Cardiac muscle cell (in vitro differentiated cells and primary cell): ENCODE measurements at places on chromosomes 3 and 15. TPM values are rescaled to one million over a fixed set of nuclear protein-coding genes. Genes with fewer than 3 reads are reported as not detected.
A peak's percentile ranks its signal among the peaks of the same experiment; 100 is the strongest.

LRRIQ4 gene
- 0.15 TPM in 1 of 2 replicates, not detected in the other for total RNA-seq

DNA sequence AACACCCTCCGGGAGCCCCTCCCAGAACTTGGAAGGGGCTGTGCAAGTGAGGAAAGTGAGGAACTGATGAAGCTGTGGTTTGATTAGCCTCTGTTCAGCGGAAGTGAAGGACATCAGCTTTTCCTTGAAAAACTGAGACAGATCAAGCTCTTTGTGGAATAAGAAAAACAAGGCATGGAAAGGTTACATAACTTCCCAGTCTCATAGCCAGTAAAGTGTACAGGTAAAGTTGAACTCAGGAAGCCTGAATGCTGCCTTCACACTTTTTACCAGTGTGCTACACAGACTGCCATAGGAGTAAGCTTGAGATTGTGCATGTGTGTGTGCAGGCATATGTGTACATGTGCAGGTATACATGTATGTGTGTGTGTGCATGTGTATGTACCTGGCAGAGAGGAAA is 293.2 kb downstream of the FGF12 start:
- no peak overlapping the region for H3K4me3 ChIP-seq
- H3K36me3 ChIP-seq: no peaks in the 10 kb centered on the region
- H3K27ac ChIP-seq: no peak overlapping the region
- DNase-seq: no peak
- H3K4me1 ChIP-seq: no peaks in the 10 kb centered on the region

GRCh38 chr3:97430601-97431000 is 334.0 kb upstream of the ARL6 start:
- H3K36me3 ChIP-seq: no peaks in the 10 kb centered on the region
- H3K4me3 ChIP-seq: no peak overlapping the region
- no peaks in the 10 kb centered on the region for H3K27me3 ChIP-seq
- no peak overlapping the region for H3K27ac ChIP-seq

RHOV gene
- total RNA-seq: 0.35 and 1.2 TPM in 2 replicates

DNA sequence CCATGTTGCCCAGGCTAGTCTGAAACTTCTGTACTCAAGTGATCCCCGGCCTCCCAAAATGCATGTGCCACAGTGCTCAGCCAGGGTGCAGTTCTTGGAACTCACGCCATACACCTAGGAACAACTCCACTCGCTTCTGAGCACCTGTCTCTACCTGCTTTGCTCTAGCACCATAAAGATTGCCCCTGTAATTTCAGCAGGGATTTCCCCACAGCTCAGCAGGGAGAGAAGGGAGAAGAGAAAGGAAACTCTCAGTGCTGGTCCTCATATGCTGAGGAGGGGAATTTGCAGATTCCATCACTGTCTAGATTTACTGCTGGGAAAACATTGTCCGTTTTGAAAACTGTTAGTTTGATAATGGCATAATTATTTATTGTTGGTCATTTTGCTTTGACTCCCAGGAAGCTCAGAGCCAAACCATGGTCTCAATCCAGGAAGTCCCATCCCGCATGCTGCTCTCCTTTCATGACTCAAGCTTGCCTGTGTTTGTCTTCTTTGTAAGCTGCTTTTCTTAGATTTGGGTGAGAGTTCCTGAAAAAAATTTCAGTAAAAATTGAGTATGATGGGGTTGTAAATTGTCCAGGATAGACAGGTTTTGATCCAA is 24.2 kb downstream of the TRIM71 start:
- H3K27ac ChIP-seq: peak overlapping the region; percentile 45
- DNase-seq: no peak
- no peaks in the 10 kb centered on the region for H3K27me3 ChIP-seq
- H3K4me1 ChIP-seq: peaks cover 37% of the 10 kb centered on the region
